Muscle of arm (tissue), 14 donors: ENCODE measurements at places on chromosomes 7 and 10.

- DNase-seq, result no peak
Measured at GRCh38 chr10:61503051-61503450, 49.9 kb upstream of the TMEM26 start.

DNA sequence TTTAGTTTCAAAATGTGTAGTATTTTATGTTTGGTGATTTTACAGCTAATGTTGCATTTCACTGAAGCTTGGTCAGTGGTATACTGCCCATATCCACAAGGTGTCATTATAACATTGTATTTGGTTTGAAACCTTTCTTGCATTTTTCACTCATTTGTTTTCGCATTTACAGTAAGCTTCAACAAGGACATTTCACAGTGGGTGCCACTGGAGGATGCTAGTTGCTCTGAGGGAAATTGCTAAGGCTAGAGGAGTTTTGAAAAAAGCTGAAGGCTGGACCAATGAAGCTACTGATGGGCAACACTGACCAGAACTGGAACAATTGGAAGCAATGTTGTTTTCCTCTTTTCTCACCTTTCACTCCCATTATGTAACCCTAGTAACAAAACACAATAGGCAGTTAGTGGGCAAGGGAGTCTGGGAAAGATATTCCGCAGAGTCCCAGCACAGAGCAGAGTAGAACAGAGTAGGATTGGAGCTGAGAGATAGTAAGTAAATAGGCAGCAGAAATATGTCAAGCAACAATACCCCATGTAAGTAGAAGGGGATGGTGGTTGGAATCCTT lies 23.6 kb upstream of the SRI start:
- DNase-seq, result peak; percentile 54

GRCh38 chr10:13719425-13719824 lies 132.7 kb downstream of the PRPF18 start:
- no peak for DNase-seq

DNA sequence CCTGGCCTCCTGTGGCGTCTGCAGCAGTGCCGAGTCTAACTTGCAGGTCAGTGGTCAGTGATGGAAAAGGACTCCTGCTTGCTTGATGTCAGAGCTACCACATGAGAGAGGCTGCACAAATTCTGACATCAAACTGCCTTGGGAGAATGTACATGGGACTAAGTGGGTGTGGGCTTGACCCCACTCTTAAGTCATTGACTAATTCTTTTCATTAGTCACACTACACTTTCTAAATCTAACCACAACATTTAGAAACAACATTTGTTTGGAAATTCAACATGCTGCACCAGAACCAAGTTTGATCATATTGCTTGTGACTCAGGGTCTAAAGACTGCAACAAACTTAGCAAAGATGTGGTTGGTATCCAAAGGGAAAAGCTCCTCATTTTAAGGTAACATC lies 24.4 kb upstream of the CDC14C start:
- DNase-seq, result no peak

DNA sequence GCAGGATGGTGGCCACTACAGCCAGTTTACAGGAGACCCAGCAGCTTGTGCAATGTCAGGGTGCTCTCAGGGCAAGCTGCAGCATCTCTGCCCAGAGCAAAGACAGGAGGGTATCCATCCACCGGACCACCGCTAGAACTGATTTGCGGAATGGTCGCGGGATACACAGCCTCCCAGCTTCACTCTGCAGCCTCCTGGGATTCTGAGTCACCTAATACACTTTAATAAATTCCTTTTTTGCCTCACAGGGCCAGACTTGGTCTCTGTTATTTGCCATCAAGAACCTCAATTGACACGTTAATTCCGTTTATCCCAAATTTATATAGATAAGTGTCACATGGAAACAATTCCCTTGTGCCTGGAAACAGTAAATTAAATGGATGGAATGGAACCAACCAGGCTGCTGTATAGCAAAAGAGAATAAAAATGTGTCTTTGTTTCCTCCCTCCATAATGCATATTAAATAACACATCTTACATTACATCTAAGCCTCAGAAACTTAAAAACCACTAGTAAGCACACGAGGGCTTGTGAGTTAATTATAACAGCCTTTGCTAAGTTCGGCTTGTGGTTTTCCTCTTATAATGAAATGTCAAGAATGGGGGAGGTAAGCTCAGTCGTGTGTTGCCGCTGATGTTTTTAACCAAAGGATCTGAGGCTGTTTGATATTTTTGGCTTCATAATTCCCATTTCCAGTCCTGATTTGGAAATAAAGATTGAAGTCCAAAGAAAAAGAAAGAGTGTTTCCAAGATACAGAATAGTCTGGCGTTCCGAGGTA lies 52.1 kb downstream of the ADRB1 start:
- peak; percentile 30 for DNase-seq

- peak; percentile 90 for DNase-seq
Measured at GRCh38 chr7:44797329-44798258, 1.1 kb downstream of the PPIA start.

GRCh38 chr10:46228563-46229071 lies 58.2 kb upstream of the ANTXRL start:
- peak; percentile 68 for DNase-seq

- no peak for DNase-seq
Measured at GRCh38 chr7:628402-628763, 98.1 kb upstream of the DNAAF5 start.
